ENCODE measurements at places on chromosomes 3 and 15.

DNA sequence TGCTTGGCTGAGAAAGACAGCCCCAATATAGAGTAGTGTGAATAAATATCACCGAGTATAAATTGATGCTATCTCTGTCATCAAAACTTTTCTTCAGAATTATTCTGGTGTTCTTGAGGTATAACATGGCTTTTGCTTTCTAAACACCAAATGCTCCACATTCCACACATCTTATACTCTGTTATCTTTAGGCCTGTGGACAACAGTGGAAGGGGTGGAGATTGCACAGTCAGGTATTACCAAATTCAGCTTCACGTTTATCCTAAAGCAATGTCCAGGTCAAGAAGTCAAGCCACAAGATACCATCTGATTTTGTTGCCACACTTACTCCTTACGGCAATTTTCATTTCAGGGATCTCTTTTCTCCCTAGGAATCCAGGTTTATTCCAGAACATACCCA lies 394.8 kb downstream of the SI start:
- no peak for DNase-seq

DNA sequence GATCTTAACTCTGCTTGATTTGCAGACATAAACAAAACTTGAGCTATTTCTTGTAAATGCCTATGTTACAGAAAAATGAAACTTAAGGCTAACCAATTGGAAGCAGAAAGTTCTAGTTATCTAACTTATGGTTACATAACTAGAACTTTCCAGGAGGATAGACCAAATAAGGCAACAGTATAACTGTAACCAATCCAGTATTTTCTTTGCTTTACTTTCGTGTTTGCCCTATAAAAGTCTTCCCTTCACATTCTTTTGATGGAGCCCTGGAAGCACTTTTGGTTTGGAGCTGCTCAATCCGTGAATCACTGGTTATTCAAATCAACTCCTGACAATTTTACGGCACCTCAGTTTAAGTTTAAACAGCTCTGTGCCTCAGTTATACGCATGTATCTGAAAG lies 164.6 kb downstream of the SUCLG2 start:
- no peak for DNase-seq

DNA sequence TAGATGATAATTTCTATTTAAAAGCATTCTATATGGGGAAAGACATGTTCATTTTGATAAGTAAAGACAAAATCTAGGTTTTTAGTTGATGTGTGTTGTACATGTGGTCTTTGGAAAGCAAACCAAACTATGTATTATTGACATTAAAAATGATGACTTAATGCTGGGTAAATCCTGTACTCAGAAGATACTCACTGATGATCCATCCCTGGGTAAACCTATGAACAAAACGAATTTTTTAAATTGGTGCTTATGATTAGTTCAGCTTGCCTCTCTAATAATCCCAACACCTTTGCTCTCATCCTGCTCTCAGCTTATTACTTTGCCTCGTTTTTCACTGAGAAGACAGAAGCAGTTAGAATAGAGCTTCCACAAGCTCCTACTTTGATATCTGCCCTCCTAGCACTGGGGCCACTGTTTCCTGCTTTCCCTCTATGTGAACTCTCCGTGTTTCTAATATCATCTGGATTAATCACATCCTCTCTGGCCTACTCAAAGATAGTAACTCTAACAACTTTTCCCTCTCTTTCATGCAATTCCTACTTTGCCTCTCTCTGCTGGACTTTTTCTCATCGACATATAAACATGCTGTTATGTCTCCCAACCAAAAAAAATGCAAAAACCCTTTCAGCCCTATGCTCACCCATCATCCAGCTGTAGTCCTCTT lies 29.3 kb downstream of the RARRES1 start:
- DNase-seq: no peak

GRCh38 chr3:184717399-184717983 lies 5.6 kb upstream of the MAGEF1 start:
- DNase-seq: no peak

- no peak for DNase-seq
These were observed 253.1 kb downstream of the CGGBP1 start for GRCh38 chr3:87805670-87806069.

DNA sequence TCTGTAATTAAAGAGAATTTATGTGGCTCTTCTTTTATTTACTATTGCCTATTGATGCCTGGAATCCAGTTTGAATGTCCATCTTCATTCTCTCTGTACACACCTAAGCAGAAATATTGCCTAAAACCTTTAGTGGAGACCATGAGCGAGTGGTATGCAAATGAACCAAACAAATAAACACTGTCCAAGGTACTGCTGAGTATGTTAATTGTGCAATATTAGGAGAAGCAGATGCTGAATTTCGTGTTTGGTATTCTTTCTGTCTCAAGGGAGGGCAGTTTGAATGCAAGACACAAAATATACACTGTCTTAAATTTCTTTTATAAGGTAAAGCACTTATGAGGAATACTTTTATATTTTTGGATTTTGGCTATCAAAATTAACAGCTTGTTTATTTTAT lies 440.9 kb downstream of the RBMS3 start:
- no peak for DNase-seq

DNA sequence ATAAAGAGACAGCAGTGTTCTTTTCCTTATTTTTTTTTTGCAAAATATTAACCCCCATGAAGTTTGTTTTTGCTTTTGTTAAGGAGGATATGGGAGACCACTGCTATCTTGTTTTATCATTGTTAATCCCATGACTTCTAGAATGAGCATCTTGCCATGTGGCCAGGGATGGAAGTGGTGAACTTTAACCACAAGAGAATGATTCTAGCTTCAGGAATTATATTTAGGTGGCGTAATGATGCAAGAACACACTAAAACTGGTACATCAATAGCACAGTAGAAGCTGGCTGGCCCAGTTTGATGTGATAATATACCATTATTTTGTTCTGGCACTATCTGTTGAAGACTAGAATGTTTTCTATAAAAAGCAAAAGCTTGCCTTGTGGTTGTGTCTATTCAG lies 720.9 kb downstream of the GRM7 start:
- DNase-seq: no peak

GRCh38 chr15:73691396-73691795 lies 7.2 kb downstream of the CD276 start:
- no peak for DNase-seq

GRCh38 chr15:25465835-25466234 lies 27.0 kb upstream of the UBE3A start:
- no peak for DNase-seq

DNA sequence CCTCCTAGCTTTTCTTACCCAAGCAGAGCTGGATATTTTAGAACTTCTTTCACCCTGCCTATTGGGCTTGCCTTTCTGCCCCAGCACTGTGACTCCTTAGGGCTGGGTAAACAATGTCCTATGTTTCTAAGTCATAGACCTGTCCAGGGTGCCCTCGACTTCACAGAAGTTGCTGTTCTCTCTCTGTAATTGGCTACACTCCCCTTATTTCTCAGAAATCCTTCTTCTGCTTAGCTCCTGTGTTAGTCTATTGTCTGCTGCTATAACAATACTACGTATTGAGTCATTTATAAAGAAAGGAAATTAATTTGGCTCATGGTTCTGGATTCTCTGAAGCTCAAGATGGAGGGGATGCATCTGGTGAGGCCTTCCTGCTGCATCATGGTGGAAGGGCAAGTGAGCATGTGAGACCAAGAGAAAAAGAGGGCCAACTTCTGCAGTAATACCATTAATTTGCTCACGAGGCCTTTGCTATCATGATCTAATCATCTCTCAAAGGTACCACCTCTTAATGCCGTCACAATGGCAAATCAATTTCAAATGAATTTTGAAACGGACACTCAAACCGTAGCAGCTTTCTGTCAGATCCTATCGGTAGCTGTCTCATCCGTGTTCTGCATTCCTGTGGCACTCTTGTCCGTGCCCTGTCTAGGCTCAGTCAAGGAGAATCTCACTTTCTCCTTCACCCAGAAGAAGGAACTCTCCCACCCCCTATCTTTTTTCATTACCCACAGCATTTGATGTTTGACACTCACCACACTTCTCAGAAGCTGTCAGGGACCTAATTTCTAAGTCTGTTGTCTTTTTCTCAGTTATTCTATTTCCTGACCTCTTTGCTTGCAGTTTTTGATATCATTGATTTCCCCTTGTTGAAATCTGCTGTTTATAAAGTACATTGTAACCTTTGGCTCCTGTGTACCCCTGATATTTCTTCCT lies 22.3 kb upstream of the GPR171 start:
- no peak for DNase-seq

- DNase-seq: no peak
These were observed 143.4 kb downstream of the CLSTN2 start for GRCh38 chr3:140078343-140078742.

DNA sequence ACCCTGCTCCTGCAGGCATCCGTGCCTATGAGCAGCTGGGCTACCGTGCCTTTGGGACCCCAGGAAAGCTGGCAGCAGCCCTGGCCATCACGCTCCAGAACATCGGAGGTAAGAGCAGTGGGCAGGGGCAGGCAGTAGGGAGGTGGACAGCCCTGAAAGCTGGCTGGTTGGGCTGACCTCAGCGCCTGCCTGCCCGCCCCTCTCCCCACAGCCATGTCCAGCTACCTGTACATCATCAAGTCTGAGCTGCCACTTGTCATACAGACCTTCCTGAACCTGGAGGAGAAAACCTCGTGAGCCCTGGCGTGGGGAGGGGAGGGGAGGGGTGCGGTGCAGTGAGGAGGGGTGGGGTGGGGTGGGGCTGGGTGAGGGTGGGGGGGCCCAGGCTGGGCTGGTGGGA lies 10.5 kb downstream of the SLC38A3 start:
- DNase-seq: no peak

DNA sequence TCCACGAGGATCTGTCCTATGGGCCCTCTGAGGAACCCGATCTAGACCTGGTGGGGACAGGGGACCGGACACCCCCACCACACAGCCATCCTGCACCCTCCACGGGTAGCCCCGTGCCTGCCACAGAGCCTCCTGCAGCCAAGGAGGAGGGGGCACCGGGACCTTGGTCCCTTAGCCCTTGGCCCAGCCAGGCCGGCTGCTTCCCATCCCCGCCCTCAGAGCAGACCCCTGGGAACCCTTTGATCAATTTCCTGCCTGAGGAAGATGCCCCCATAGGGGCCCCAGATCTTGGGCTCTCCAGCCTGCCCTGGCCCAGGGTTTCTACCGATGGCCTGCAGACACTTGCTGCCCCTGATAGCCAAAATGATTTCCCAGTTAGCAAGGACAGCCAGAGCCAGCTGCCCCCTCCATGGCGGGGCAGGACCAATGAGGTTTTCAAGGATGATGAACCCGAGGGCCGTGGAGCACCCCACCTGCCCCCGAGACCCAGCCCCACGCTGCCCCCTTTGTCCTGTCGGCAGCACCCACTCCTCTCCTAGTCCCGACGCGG lies 91.5 kb downstream of the TBC1D2B start:
- no peak for DNase-seq

DNA sequence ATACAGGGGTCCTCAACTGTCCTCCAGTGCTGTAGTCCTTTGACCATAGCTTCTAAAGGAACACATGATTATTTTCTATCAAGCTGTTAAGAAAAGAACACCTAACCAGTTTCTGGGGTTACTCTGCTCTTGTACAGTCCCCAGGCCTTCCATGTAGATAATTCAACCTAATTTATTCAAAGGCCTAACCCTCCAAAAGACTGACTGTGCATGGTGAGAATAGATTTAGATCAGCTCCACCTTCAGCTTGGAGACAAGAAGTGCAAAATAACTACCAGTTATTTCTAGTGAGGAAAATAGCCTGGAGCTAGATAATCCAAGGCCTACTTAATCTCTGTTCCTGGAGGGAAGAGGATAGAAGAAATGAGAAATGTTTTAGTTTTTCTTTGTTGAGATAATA lies 87.9 kb downstream of the GMNC start:
- no peak for DNase-seq

DNA sequence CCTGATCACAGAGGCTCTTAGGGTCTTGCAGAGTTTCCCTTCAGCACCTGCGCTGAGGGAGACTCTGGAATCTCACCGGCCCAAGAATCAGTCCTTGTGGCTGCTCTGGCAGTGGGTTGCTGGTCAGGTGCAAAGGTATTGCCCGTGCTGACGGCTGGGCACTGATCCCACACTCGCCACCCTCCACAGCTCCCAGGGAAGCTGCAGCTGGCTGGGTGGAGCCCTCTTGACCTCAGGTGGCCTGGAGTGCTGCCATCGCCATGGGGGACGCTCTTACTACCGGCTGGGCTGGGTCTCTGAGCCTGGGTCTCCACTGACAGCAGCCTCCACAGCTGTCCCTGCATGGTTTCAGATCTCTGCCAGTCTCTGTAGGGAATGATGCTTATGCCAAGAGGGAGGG lies 52.6 kb upstream of the EPHB3 start:
- no peak for DNase-seq

GRCh38 chr15:73986055-73986775 lies 5.9 kb downstream of the STOML1 start:
- no peak for DNase-seq

GRCh38 chr15:67747921-67748320 lies 77.4 kb upstream of the SKOR1 start:
- DNase-seq: no peak

DNA sequence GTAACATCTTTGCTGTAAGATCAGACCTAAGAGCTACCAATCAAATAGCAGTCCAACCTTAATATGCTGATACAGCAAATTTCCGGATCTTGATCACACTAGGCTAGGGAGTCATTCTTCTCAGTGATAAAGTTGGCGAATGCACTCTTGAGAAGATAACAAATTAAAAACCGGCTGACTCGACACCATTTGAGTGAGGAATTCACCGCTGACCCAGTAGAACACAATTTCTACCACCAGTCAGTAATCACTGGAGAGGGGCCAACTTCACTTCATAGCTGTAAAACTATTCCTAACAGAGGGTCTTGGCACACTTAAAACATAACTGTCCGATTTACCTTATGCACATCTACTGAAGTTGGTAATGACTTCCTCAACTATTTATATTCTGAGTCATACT lies 47.2 kb downstream of the MEIS2 start:
- no peak for DNase-seq

GRCh38 chr3:23052208-23052607 lies 150.9 kb upstream of the UBE2E2 start:
- DNase-seq: no peak

- no peak for DNase-seq
These were observed 102.5 kb upstream of the COL6A5 start for GRCh38 chr3:130242850-130243569.

- no peak for DNase-seq
These were observed 1.4 kb downstream of the CRTC3 start for GRCh38 chr15:90531147-90531546.

DNA sequence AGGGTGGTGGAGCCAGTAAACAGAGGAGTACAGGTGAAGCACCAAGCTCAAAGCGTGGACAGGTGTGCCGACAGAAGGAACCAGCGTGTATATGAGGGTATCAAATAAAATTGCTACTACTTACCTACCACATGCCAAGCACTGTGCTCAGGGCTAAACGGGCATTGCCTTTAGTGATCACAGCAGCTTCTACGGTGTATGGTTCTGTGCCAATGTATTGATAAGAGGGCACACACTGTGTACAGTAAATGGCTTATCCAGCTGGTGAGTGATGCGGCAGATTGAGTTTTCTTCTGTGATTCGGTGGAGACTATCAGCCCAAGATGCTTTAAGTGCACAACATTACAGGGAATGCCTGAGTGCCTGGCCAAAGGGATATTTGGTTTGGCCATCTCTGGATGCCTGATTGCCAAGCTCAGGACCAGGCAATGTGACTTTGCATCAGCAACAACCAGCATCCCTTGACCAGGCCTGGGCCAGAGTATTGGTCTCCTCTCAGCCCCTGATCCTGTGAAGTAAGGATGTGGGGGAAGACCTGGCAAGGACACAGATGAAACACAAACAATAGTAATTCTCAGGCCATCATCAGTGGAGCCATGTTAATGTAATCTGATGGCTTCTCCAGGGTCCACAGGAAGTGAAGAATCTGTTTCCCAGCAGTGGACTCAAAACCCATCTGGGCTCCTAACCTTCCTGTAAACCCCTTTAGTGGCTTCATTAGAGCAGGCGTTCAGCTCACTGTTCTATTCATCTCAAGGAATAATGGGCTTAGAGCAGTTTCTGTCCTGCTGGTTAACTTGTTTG lies 14.1 kb downstream of the STARD5 start:
- no peak for DNase-seq

Data from right kidney (tissue), 9 donors.